ENCODE measurements at places on chromosomes 2 and 18.

GRCh38 chr18:74951165-74951760 lies 257.7 kb downstream of the PTGR3 start:
- DNase-seq = peak; percentile 40

DNA sequence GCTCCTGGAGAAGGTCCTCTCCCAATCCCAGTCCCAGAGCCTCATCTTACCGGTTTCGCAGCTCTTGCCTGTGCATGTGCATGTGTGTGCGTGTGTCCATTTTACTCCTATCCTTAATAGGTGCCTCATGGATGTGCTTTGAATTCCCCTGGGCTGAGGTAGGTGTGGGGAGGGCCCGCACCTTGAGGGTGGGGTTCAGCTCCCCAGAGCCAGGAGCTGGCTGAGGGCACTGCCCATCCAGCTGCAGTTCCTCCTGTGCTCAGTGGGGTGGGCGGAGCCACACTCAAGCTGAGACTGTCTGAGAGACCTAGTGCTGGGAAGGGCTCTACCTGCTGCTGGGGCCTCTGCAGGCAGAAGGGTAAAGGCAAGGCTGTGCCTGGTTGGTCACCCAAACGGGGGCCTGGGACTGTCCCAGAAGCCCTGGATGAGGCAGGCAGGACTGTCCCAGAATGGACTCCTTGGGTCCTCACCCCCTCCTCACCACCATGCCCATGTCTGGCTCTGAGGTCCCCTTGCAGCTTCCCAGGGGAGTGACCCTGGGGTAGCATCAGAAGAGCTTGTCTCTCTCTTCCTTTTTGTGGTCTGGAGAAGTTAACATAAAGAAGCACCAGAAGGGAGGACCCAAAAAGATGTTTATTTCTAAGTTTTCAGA lies 8.9 kb downstream of the GDF7 start:
- peak; percentile 8 for DNase-seq

DNA sequence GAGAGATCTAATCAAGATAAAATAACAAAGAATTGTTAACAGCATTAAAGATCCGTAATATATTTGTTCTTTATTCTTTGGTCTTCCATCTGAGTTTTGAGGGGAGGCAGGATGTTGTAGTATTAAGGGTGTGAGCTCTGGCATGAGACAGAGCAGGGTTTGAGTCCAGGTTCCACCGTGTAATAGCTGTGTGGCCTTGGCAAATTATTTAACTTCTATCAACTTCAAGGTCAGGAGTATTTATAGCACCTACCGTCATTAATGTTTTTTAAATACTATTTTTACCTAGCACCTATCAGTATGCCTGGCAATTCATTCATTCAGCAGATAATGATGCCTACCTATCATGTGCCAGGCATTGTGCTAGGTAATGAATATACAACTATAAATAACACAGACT lies 180.1 kb upstream of the NABP1 start:
- no peak for DNase-seq

GRCh38 chr18:51654488-51655326 lies 457.2 kb upstream of the MEX3C start:
- no peak for DNase-seq

DNA sequence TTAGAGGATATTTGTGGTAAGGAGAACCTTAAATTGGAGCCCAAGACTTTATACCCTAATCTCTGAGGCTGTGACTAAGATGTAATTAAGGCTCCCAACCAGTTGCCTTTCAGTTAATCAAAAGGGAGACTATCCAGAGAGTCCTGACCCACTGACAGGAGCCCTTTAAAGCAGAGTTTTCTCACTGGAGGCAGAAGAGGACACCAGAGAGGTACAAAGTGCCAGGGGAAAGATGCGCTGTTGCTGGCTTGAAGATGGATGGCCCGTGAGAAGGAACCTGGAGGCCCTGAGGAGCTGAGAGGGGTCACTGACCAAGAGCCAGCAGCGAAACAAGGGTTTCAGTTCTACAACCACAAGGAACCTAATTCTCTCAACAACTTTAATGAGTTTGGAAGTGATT lies 137.3 kb downstream of the TMEM131 start:
- DNase-seq = no peak

GRCh38 chr2:225112362-225113126 lies 70.3 kb upstream of the DOCK10 start:
- no peak for DNase-seq

GRCh38 chr2:216281316-216281715 lies 91.0 kb downstream of the MARCHF4 start:
- no peak for DNase-seq

- DNase-seq = no peak
Measured at GRCh38 chr2:9950521-9951271, 797 bp upstream of the GRHL1 start.

DNA sequence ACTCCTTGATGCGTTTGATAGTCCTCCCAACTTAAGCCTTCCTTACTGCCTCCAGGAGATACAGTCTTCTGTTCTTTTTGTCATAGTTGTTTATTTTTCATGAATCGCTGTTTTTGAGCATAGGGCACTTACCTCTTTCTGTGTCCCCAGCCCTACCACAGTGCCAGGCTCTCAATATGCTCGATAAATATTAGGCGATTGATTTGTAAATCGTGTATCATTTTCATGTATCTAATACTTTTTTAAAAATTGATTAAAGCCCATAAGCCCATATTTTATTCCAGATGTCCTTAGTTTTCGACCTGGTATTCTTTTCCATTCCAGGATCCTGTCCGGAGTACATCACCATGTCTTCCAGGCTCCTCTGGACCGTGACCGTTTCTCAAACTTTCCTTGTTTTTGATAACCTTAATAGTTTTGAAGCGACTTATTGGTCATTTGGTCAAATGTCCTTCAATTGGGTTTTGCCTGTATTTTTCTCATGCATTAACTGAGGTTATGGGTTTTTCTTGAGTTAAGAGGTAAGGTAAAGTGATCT lies 444 bp upstream of the MMADHC start:
- no peak for DNase-seq

GRCh38 chr2:217845301-217845700 lies 157.5 kb downstream of the TNS1 start:
- no peak for DNase-seq

GRCh38 chr2:102138331-102138730 lies 4.2 kb upstream of the IL1R1 start:
- DNase-seq = no peak

DNA sequence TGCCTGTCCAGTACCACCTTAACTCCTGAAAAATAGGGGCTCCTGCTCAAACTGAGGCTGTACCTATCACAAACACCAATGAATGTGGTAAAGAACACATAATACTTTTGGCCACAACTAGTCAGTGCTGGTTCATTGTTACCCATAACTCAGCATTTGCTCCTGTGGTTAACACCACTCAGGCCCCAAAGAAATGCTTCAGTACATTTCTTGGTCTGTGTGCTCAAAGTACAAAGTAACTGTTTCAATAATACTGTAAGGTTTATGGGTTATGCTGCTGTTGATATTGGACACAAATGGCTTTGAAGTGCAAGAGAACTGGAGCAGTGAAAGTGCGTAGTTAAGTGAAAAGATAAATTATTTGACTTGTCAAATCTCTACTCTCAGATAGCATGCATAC lies 95.0 kb upstream of the TACR1 start:
- no peak for DNase-seq

DNA sequence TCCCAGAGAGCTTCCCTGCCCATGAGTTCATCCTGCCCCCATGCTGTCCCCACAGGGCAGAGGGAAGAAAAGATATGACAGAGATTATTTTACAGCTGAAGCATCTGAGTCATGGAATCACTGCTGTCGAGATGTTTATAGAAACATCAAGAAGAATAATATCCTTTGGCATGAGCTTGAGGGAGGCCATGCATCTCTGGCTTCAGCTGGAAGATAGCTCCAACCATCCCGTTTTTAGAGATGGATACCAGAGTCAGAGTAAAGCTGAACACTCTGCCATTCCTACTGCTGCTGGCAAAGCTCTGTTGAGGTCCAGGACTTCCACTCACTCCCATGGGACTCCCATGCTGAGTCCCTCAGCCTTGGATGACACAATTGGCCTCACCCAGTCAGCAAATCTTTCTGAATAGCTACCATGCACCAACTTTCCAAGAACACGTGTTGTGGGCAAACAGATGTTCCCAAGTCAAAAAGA lies 167.8 kb downstream of the TTC32 start:
- no peak for DNase-seq

GRCh38 chr2:206915121-206915520 lies 24.2 kb upstream of the CPO start:
- no peak for DNase-seq

GRCh38 chr2:37771600-37772088 lies 100.2 kb upstream of the CDC42EP3 start:
- DNase-seq = no peak

DNA sequence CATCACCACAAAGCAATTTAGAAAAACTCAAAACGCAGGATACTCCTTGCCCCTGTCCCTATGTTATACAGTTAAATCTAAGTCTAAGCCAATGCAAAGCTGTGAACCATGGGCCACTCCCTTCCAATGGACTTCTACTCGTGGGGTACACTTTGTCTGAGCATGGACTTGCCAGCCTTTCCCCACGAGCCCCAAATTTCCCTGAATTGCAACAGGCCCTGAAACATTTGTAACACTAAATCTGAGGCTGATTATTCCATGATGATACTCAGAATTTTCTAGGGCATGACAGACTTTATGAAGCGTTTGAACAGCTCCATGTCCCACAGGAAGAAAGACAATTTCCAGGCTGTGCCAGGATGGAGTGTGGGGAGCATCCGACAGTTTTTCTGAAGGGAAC lies 189.6 kb downstream of the TXNL1 start:
- no peak for DNase-seq

DNA sequence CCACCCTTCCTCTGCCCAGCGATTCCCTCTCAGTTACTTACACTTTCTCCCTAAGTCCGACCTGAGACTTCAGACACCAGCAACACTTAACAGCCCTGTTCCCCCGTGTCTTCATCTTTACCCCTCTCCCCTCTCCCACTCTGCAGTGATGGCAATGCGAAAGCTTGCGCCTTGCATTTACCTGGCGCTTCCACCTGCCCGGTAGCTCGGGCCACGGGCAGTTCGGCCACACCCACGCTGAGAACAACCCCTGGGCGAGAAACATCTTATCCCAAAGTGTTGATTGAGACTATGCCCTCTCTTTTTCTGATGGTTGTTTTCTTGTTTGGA lies 558 bp downstream of the DNAJC10 start:
- DNase-seq = peak; percentile 91

GRCh38 chr2:216516730-216517350 lies 18.2 kb downstream of the RPL37A start:
- peak; percentile 76 for DNase-seq

- no peak for DNase-seq
Measured at GRCh38 chr2:194105358-194105757, 1551.7 kb upstream of the SLC39A10 start.

DNA sequence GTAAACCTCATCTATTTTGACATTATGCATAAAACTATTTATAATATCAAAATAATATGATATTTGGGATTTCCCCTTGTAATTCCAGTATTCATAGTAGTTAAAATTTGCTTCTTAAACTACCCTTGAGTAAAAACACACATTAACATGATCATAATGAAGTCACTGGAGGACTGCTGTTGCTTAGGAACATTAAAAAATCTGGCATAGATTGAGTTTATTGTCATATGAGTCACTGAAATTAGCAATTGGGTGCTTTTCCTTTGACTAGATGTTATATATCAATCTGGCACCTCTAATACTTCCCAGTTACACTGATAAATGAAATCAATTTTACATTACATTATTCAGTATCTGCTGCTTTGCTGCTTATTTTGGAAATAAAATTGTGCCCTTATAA lies 57.0 kb upstream of the ZC3H15 start:
- no peak for DNase-seq

DNA sequence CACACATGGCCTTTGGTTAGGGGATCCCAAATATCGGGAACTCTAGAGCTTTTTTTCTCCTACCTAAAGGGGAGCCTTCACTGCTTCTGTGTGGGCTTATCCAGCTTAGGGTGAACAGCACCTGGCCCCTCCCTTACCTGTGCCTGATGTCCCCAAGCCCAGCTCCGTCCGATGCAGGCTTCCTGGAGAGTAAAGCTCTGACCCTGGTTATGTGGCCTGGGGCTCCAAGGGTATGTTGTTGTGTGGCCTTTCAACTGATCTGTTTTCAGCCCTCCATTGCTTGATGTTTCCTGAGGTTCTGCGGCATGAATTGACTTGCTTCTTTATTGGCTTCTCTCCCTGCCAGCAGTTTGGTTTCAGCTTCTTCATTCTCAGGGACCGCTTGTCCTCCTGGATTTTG lies 66.0 kb downstream of the RAB31 start:
- DNase-seq = no peak

DNA sequence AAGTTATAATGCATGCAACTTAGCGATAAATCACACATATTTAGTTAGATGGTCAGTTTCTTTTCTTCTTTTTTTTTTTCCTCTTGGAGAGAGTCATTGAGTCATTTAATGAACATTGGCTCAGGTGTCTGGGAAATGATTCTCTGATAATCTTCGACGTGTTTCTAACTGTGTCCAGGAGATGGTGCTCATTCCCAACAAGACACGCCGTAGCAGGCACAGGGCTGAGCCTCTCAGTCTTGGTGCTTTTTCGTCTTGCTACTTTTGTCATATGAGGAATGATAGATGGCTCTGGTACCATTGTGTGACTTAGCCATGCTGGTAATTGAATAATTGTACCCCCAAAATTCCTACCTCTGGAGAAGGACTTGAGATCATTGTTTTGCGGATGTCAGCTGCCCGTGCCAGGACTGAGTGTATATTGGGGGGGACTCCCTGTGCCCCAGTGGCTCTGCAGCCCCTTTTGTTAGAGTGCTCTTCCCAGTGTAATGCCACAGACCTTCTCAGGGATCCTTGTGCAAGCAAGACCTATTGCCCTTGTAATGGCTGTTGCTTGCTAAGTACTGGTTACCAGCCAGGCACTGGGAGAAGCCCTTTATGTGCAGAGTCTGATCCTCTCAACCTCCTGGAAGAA lies 107.6 kb upstream of the CYRIA start:
- DNase-seq = peak; percentile 57

DNA sequence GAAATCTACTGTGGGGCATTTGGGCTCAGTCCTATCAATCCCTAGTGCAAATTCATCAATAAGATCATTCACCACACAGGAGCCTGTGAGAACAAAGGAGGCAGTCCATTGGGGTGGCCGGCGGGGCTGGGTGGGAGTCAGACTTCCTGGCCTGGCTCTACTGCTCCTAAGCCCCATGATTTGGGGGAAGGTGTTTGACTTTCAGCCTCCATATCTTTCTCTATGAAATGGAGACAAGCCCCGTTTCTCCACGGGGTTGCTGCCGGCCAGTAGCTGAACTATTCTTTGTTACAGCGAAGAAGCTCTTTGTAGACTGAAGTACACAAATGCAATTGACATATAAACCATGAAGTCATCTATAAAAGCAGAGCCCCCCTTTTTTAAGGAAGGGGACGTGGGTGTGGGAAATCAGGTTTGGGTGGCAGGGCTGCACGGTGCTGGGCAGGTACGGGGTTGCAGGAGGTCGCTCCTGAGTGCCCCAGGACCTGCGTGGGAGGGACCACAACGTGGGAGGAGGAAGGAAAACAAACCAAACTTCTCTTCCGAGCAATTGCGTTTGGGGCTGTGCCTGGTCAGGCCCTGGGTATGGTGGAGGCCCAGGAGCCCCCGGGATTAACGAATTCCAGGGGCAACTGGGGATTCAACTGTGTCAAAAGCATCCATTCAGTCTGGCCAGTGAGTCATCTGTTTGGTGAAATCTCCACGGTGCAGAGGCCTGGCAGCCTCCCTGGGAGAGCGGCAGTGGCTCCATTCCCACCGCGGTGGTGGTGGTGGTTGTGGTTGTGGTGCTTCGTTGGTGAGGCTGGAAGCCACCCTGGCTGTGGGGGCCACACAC lies 18.2 kb downstream of the FBLN7 start:
- no peak for DNase-seq
